ENCODE measurements at places on chromosomes 11 and 22.
A peak's percentile ranks its signal among the peaks of the same experiment; 100 is the strongest.

DNA sequence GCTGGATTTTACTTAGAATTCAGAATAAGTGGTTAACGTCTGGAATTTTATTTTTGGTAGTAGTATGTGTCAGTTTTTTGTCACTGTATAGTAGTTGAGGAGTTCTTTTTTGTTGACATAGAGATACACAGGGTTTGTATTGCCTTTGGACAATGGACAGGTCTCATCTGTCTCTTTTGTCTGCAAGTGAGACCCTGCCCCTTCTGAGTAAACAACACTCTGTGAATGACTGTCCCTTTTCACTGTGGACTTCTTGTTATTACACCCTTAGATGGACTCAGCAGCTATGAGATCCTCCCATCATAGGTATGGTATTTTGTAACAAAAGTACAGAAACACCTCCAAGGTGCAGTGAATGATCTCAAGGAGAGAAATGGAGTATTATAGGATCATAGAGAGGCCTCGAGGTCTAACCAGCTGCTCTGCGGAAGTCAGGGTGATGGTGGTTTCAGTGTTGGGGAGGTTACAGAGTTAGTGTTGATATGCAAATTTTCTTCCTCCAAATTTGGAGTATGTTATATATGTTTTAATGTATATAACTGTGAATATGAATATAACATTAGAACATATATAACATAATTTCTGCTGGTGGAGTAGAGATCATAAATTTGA, 7.8 kb downstream of the PPP6R3 start:
- no peak for DNase-seq

- DNase-seq = no peak
Observed at GRCh38 chr11:33536178-33536577, 164.4 kb downstream of the C11orf91 start.

GRCh38 chr11:12112750-12113149, 2.4 kb downstream of the MICAL2 start:
- no peak for DNase-seq

- DNase-seq = no peak
Observed at GRCh38 chr11:6232899-6233298, 1.5 kb downstream of the FHIP1B start.

GRCh38 chr22:17106161-17106784, 14.9 kb downstream of the TMEM121B start:
- DNase-seq = no peak

- no peak for DNase-seq
Observed at GRCh38 chr11:63769714-63770455, 1.3 kb upstream of the ZFTA start.

GRCh38 chr11:132312701-132313111, 942.3 kb downstream of the NTM start:
- DNase-seq = peak; percentile 2

DNA sequence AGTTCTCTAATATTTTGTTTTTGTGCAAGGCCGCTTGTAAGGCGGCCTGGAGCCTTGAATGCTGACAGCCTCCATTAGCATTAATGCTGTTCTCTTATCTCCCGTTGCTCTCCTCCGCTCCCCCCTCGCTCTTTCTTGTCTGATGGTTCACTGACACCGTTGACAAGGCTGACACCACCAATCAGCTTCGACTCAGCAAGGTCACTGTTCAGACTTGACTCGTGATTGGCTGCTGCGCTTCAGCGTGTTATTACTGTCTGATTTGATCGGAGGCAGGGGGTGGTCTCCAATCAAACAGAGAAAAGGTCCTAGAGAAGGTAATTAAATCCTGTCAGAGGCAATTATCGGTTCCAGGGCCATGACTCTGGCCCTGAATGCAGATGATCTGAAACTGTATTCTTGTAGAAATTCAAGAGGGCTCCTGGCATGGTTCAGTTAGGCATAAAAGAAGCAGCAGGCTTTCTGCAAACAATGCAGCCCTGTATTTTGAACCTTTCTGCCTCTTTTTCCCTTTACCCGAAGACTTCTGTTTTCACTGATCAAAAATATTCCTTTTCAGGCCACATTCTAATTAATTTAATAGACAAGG, 49.3 kb upstream of the MPPED2 start:
- no peak for DNase-seq

GRCh38 chr11:19499026-19499669, 213.5 kb upstream of the NAV2 start:
- DNase-seq = peak; percentile 12

DNA sequence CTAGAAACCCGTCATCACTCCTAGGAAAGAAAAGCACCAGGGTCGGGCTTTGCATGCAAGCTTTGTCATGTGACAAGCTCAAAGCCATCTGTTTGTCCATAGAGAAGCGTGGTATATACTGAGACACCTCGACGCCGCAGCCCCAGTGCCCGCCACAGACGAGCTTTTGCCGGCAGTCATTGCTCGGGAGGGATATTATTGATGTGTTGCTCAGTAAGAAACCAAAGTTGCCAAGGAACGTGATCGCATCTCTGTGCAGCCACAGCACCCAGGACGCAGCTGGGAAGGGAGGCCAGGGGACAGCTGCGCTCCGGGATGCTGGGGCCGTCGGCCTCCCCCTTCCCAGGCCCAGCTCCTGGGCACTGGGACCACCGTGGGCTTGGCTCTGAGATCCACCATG, 89.5 kb upstream of the KCNQ1OT1 start:
- no peak for DNase-seq

GRCh38 chr22:46122511-46122971, 27.8 kb upstream of the PPARA start:
- peak; percentile 58 for DNase-seq

GRCh38 chr11:72786305-72787215, 7.3 kb downstream of the STARD10 start:
- no peak for DNase-seq

- no peak for DNase-seq
Observed at GRCh38 chr11:15930442-15931025, 425.8 kb downstream of the SOX6 start.

DNA sequence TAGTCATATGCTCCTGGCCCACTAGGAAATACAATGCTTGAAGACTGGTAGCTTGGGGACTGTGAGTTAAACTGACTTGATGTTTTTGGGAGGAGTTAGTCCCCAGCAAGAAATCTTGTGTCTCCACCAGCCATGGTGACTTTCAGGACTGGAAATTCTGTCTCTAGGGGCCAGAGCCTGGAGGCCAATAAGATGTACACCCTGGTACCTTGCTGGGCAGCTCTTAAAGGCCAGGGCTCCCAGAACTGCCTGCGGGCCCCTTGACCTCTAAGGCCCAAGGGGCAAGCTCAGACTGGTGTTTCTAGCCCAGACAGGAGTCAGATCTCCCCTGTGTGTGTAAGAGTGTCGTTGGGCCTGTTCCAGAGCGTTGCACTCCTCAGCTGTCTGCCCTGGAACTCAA, 128.7 kb upstream of the C11orf58 start:
- no peak for DNase-seq

DNA sequence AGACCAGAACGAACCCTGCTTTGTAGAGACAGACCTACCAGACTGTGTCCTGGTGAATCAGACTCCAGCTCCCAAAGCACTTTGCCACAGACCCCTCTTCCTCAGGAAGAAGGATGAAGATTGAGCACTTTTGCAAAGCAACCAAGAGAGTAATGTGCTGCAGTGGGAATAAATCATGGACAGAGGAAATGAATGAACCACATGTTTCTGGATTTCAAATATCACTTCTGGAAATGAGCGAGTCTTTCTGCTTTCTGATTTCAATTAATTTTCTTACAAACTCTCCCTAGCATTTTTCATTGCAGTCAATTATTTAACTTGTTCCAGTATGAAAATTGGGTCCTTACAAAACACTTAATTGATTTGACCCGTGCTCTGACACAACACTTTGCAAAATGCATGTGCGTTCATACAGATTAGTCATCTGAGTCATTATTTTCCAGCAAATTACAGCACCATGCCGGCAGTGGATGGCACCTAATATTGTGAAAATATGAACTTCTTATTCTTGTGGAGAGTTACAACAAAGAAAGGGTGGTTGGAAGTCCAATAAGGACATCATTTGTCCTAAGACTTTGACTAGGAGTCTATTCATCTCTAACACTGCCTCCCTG, 315.9 kb upstream of the CCDC90B start:
- no peak for DNase-seq

GRCh38 chr11:130431331-130431773, 2.9 kb upstream of the ADAMTS8 start:
- peak; percentile 59 for DNase-seq

GRCh38 chr22:47061226-47061625, 298.8 kb downstream of the TBC1D22A start:
- DNase-seq = no peak

GRCh38 chr22:49017482-49018329, 810.0 kb downstream of the BRD1 start:
- no peak for DNase-seq

DNA sequence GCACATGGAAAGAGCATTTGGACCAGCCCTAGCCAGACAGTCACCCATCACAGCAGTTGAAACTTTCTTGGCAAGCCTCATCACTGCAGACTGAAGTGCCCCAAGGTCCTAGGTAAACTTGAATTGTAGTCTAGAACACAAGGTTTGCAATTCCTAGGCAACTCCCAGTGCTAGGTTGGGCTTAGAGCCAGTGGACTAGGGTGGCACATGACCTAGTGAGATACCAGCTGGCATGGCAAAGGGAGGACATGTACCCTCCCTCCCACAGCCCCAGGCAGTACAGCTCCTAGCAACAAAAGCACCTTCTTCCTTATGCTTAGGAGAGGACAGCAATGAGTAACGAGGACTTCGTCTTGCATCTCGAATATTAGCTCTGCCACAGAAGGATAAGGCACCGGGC, 889.5 kb downstream of the JRKL start:
- DNase-seq = no peak

GRCh38 chr22:47106806-47107205, 344.4 kb downstream of the TBC1D22A start:
- no peak for DNase-seq

DNA sequence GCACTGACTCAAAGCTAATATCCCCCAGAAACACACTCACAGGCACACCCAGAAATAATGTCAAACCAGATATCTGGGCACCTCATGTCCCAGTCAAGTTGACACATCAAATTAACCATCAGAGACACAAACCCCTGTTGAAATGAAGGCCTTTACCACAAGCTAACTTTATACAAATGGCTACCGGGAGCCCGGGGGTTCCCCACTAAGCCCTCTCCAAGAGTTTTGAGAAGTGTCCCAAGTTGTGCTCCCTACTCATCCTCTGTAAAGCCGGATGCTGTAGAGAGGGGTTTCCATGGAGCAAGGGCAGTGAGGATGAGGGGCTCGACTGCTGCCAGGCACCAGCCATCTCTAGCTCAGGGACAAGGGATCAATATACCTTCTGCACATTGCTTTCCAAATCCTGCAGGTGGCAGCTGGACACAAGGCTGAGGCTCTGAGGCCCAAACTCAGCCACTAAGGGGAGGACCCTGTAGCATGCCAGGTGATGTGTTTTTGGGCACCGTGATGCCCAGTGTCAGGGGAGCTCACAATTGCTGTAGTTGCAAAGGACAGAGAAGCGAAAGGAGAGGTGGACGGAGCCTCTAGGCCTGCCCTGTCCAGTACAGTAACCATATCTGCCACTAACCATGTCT, 145.7 kb downstream of the TTC17 start:
- peak; percentile 51 for DNase-seq

GRCh38 chr11:65868076-65868667, 4.4 kb downstream of the EFEMP2 start:
- no peak for DNase-seq

GRCh38 chr11:12150831-12151382, 40.5 kb downstream of the MICAL2 start:
- no peak for DNase-seq

DNA sequence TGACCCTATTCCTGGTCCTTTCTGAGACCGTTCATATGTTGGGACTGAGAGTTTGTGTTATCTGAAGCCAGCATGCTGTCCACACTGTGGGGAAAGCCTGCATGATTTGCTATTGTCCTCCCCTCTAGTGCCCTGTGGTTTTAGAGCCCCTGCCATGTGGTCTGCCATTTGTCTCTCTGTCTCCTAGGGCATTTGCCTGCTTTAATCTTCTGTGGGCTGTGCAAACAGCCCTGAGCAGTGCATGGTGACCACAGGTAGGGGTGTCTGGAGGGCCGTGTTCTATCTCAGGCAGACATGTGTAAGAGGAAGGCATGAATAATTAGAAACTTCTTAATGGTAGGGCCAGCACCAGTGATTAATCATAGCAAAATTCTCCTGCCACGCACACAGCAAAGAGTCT, 23.0 kb downstream of the AMPD3 start:
- DNase-seq = no peak

DNA sequence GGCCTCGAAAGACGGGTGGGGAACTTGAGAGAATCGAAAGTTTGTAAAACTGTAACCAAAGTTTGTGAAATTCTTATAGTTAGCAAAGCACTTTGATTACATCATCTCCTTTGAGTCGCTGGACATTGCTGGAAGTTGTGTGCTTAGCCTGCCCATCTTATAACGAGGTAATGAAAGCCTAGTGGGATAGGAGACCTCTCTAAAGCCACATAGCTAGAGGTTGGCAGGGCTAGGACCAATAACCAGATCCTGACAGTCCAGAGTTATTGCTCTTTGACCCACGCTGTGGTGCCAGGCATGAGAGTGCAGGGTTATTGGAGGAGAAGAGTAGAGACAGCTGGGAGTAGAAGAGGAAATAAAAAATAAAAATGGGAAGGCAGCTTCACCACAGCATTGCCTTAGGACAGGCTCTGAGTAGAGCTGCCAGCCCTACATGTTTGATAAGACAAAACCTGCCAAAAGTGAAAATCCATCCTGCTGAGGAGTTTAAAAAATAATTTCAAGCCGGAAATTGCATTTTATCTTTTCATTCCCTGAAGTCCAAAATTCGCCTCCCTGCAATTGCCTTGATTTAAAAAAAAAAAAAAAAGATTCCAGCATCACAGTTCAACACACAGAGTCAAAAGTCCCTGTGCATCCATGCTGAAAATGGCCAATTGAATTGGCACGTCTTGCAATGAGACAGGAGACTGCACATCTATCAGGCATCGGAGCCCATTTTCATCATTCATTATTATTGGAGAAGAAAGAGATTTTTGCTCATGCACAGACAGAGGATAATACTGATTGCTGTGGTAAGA, 225.5 kb upstream of the POU2AF2 start:
- DNase-seq = no peak

DNA sequence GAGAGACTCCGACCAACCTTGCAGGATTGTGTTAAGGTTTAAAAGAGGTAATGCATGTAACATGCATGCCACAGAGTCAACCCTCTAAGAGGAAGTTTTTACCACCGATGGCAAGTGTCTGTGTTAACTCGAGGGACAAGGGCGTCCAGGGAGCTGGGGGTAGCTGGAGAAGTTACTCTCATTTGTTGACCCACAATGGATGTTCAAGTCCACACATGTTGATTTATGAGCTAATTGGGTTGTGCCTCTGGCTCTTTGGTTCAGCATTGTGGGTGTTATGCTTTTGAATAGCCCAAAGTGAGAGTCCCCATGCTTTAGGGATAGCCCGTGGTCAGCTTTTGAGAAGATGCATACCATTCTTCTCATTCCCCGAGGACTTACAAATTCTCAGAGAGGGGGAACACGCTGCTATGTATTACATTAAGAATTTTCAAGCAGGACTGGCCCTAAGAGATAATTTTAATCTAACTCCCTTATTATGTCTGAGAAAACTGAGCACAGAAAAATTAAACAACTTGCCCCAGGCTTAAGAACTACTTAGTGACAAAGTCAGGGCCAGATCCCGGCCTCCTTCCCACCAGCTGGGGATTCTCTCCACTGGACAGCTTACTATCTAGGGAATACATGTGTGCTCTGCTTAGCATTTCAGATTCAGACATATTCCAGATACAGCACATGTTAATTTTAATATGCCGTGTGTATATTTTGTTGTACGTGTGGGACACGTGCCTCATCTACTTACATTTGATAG, 5.2 kb upstream of the PLET1 start:
- no peak for DNase-seq

- no peak for DNase-seq
Observed at GRCh38 chr11:130761560-130762220, 154.6 kb downstream of the SNX19 start.

GRCh38 chr22:46748908-46749675, 11.0 kb upstream of the CERK start:
- DNase-seq = no peak
